GM23338 (cell line): ENCODE measurements at places on chromosomes 12 and 14. TPM values are rescaled to one million over a fixed set of nuclear protein-coding genes. Genes with fewer than 3 reads are reported as not detected.

DNA sequence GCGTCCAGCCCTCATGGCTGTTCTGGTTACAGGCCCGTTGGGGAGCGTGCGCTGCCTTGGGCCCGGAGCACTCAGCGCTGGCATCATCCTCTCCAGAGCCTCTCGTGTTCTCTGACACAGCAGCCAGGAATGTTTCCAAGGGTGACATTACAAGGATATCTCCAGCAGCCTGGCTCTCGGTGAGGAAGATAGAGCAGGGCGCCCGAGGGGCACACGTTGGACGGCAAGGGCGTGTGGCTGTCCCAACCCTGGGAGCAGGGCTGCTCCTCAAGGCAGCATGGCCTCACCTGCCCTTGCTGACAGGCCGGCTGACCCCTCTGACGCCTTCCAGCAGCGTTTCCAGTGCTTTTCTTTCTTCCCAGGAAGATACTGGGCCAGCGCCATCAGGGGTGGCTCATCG is 14.4 kb downstream of the LRCOL1 start:
- DNase-seq, result no peak

- DNase-seq, result no peak
Measured at GRCh38 chr12:93680006-93680405, 2.8 kb downstream of the CRADD start.

- no peak for DNase-seq
Measured at GRCh38 chr14:20215196-20215595, 8.3 kb upstream of the OR11H6 start.

GRCh38 chr12:5900533-5901205 is 44.4 kb downstream of the ANO2 start:
- no peak for DNase-seq

SLC6A13 gene
- not detected in 2 replicates for polyA plus RNA-seq

LYZ gene
- 0.16 TPM in 1 of 2 replicates, not detected in the other for polyA plus RNA-seq

DNA sequence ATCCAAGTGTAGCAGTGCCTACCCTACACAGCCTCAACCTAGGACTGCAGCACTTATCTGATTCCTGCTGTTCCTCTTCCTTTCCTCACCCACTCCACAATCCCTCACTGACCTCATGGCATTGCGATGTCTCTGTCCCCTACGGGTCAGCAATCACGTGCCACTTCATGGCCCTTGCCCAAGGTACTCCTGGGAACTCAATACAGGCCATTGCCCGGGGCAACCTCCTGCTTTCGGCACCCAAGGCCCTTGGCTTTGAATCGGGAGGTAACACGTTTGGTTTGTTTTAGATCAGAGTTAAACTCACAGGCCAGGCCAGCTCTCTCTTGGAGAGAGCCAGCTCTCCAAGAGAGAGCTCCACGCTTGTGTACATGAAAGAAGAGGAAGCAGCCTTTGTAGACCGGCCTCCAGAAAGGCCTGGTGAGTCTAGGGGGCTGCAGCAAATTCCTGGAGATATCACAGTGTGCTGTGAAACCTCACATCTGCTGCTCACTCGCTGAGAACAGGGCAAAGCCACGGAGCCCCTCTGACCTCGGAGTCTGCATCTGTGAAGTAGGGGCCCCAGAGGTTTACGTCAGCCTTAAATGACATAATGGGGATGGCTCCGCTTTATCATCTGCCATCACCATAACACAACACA is 12.2 kb downstream of the CLMN start:
- no peak for DNase-seq

SPIC gene
- polyA plus RNA-seq, result not detected in 2 replicates
